ENCODE measurements at places on chromosomes 4 and X. TPM values are rescaled to one million over a fixed set of nuclear protein-coding genes. Genes with fewer than 3 reads are reported as not detected.

CDX4 gene
- total RNA-seq, result not detected

RPA4 gene
- 1.2 TPM for total RNA-seq

ALB gene
- not detected for total RNA-seq

DMP1 gene
- total RNA-seq, result not detected

SNX12 gene
- 75.3 TPM for total RNA-seq

OTUD6A gene
- not detected for total RNA-seq

RAB33A gene
- total RNA-seq, result 0.13 TPM

CYSLTR1 gene
- total RNA-seq, result not detected

AWAT2 gene
- total RNA-seq, result not detected

LCORL gene
- 7.4 TPM for total RNA-seq

GABRA4 gene
- total RNA-seq, result not detected

OPN1MW gene
- not detected for total RNA-seq

RAI2 gene
- total RNA-seq, result not detected

ALG13 gene
- 35.7 TPM for total RNA-seq

KDM6A gene
- 11.1 TPM for total RNA-seq

TAF1 gene
- 25.3 TPM for total RNA-seq

SPINK2 gene
- total RNA-seq, result not detected

SPIN2B gene
- total RNA-seq, result 0.79 TPM

YY2 gene
- 0.79 TPM for total RNA-seq

SNCA gene
- total RNA-seq, result 31.6 TPM

RAB40AL gene
- 0.26 TPM for total RNA-seq

AFAP1 gene
- total RNA-seq, result 16.1 TPM

SLIT2 gene
- total RNA-seq, result 0.79 TPM

DCLK2 gene
- total RNA-seq, result under 0.01 TPM

GRID2 gene
- not detected for total RNA-seq

F8A3 gene
- total RNA-seq, result 0.26 TPM

PABPC5 gene
- total RNA-seq, result not detected

IL2 gene
- not detected for total RNA-seq

PLS3 gene
- 204 TPM for total RNA-seq

AFP gene
- not detected for total RNA-seq

DUX4 gene
- total RNA-seq, result not detected

CPE gene
- total RNA-seq, result 48.3 TPM

FAM9B gene
- not detected for total RNA-seq

ENPP6 gene
- not detected for total RNA-seq

RHOXF1 gene
- total RNA-seq, result not detected

RASL11B gene
- total RNA-seq, result 1.3 TPM

ZCCHC12 gene
- total RNA-seq, result not detected

VEGFD gene
- total RNA-seq, result 0.26 TPM

NPY1R gene
- total RNA-seq, result 0.26 TPM

MAGEC2 gene
- not detected for total RNA-seq

FGF16 gene
- total RNA-seq, result not detected

STPG2 gene
- total RNA-seq, result not detected

AP1AR gene
- 58.4 TPM for total RNA-seq

CFAP99 gene
- total RNA-seq, result not detected

LRAT gene
- total RNA-seq, result 12.4 TPM

MAPK10 gene
- 3.4 TPM for total RNA-seq

EGF gene
- total RNA-seq, result 1.1 TPM

CPZ gene
- total RNA-seq, result not detected

LRIT3 gene
- total RNA-seq, result under 0.01 TPM

SYTL4 gene
- 0.77 TPM for total RNA-seq

CCDC110 gene
- under 0.01 TPM for total RNA-seq

C4orf36 gene
- 2.4 TPM for total RNA-seq

CT47B1 gene
- total RNA-seq, result not detected

MAGEA11 gene
- not detected for total RNA-seq

ERAS gene
- total RNA-seq, result not detected

Measured in bronchial epithelial cell (primary cell).